RPMI7951 (cell line): ENCODE measurements at places on chromosomes 7 and 10.

DNA sequence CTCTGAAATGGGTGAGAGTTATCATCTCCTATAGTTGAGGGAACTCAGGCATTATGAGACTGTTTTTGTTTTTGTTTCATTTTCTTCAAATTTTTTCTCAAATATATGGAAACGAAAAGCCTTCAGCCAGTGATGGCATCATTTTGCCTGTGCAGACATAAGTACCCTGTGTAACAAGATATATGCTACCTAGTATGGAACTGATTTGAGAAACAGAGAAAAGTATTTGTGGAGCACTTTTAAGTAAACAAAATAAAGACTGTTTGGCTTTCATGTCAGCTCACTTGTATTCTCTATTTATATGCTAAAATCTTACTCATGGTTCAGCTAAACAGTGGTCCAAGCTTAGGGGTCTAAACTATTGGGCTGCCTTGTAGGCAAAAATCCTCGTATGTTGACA is 150.6 kb downstream of the WNT2 start:
- no peak for DNase-seq

DNA sequence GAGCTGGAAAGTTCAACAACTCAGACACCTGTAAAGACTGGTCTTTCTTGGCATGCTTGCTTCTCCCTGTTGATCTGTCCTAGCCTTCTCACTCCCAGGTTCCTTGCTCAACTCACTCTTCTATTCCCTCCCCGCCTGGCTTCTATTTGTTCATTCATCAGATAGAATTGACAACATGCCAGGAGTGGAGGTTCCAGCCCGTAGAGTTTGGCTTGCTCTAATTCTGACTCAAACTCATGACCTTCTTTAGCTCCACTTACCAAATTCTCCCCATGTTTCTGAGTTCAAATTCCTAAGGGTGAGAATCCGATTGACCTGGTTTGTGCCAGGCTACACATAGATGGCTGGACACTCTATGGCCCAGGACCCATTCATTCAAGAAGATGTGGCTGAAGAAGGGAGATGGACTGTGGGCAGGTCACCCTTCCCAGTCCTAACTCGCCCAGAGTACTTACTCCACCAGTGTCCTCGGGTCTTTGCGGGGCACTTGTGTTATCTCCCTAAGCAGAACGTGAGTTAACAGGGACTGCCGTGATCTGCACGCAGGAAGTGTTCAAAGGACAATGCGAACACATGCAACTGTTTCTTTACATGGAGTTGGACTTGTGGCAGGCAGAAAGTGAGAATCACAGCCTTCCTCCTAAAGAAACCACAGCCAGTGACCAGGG is 4.0 kb upstream of the TMEM236 start:
- no peak for DNase-seq

GRCh38 chr10:58665361-58665760 is 152.7 kb downstream of the BICC1 start:
- DNase-seq, result no peak

GRCh38 chr10:17129741-17130140 is at the start of gene CUBN:
CUBN (minus strand) TSS chr10:17129811; CDS start chr10:17129765, 46 bp downstream.
- no peak for DNase-seq

DNA sequence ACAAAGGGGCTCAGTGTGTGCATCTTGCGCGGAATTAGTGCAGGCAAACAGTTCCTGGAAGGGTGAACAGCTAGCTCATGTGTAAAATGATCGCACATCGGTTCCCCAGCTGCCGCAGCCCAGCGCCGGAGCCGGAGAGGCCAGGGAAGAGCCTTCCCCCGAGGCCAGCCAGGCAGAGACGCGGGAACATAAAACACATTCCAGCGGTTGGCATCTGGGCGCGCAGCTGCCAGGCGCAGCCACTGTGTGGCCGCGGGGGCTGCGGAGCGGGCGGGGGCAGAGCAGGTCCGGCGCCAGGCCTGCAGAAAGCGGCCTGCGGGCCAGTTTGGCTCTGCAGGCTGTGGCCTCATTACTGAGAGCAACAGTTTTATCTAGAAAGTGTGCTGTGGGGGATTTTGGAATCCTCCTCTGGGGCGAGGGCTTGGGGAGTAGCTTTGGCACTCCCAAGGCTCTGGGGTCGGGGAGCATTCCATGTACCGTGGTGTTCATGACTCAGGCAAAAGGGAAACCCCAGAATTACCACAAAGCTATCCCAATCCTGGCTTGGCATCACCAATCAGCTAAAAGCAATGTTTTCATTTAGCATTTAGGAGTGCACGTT is 74.3 kb downstream of the SAMD9 start:
- DNase-seq, result peak; percentile 94

GRCh38 chr10:68137171-68137570 is 27.9 kb downstream of the MYPN start:
- DNase-seq, result no peak

- DNase-seq, result peak; percentile 73
Measured at GRCh38 chr10:71068861-71069271, 143.5 kb upstream of the UNC5B start.

DNA sequence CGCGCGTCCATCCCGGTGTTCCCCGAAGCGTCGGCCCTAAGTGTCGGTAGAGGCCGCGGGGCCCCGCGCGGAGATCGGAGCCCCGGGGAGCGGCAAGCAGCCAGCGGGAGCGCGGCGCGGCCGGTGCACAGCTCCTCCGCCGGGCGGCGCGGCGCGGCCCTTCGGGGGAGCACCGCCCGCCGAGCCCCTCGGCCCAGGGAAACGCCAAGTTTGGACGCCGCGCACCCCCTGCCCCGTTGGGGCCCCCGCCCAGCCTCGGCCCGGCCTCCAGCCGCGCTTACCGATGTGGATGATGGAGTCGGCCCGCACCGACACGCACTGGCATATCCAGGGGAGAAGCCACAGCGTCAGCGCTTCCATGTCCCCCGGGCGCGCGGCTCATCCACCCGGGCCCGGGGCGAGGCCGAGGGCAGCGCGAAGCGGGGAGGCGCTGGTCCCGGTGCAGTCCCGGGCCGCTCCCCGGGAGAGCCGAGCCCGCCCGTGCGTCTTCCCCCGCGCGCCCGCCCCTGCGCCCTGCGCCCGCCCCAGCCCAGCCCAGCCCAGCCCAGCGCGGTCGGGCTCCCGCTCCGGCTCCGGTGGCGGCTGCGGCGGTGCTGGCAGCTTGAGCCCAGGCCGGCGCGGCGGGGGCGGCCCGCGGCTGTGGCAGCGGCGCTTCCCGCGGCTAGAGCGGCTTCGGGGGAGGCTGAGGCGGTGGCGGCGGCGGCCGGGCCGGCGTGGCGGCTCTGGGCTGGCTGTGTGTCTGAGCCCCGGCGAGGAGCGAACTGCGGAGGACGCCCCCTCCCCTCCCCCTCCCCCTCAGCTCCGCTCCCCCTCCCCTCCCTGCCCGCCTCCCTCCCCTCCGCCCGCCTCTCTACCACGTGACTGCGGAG is at the start of gene GRID1:
Gene GRID1 (minus strand): TSS at position 763 of the 869 bp plus-strand sequence.
- no peak for DNase-seq

- DNase-seq, result peak; percentile 95
Measured at GRCh38 chr7:29988424-29989256, 961 bp downstream of the SCRN1 start.

DNA sequence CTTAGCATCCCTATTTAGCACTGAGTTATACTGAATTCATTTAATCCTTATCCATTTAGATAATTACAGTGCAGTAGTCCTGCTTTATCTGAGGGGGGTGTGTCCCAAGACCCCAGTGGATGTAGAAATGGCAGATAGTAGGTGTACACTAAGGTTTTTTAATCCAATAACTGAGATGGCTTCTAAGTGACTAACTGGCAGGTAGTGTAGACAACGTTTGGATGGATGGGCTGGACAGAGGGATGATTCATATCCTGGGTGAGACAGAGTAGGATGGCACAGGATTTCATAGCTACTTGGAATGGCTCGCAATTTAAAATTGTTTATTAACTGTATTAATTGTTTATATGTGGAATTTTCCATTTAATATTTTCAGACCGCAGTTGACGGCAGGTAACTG is 295.6 kb downstream of the CCDC3 start:
- DNase-seq, result no peak

DNA sequence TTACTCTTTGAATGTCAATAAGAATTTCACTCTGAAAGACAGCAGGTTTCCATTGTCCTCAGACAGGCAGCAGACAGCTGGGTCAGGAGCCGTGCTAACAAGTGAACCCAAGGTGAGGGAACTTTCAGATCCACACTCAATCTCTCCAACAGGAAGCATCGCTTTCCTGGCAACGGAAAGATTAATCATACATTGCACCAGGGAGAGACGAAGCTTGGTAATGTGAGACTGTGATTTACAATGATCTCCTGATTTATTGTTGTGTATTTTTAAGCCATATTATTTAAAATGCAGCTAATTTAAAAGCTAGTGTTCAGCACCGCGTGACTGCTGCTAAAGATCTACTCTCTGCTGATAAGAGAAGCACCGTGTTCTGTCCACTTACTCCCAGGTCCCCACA is 17.5 kb upstream of the NOM1 start:
- peak; percentile 58 for DNase-seq

- peak; percentile 42 for DNase-seq
Measured at GRCh38 chr10:11835704-11836103, 12.5 kb downstream of the PROSER2 start.

DNA sequence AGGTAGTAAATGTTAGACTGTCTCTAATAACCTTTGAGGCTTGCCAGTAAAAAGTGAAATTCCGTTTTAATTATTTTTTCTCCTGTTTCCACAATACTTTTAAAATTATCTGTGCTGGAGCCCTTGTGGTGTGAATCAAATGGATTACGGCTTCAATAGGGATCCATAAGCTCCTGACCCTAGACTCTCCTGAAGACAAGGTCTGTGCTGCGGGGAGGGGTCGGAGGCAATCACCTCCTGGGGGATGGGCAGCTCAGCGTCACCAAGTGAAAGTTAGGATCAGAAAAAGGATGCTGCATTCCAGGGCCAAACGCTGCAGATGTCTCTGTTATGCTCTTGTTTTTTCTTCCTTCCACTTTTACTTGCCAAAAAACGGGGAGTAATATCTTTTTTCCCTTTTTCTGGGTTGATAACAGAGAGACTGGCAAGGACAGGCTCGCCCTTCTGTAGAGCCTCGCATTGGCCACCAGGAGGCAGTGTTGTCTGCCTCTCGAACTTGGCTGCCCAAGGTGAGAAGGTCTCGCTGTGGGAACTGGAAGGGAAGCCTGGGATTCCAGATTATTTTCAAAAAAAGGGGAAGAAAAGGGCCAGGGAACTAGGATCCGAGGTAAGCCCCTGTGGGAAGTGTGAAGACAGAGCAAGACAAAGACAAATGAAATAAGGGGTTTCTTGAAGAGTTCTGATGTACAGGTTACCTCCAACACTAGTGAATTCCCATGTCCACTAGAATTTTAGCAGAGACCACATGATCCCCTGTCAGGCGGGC is 621.9 kb downstream of the ACTR3B start:
- no peak for DNase-seq

DNA sequence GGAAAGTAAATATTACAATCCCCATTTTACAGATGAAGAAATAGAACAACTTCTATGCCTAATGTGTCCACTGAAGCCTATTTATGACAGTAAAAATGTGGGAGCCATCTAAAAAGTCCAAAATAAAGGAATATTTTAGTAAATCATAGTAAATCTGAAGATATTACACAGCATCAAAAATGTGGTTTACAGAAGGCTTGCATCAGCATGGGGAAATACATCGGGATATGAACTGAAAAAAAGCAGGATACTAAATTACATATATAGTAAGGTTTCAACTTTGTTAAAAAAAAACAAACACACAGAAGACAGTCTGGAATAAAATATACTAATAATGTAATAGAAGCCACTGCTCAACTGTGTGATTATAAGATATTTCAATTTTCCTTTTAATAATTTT is 20.8 kb downstream of the CPA1 start:
- no peak for DNase-seq

GRCh38 chr7:155495440-155496248 is 37.7 kb downstream of the EN2 start:
- no peak for DNase-seq

- no peak for DNase-seq
Measured at GRCh38 chr7:117216436-117217069, 106.3 kb downstream of the WNT2 start.

DNA sequence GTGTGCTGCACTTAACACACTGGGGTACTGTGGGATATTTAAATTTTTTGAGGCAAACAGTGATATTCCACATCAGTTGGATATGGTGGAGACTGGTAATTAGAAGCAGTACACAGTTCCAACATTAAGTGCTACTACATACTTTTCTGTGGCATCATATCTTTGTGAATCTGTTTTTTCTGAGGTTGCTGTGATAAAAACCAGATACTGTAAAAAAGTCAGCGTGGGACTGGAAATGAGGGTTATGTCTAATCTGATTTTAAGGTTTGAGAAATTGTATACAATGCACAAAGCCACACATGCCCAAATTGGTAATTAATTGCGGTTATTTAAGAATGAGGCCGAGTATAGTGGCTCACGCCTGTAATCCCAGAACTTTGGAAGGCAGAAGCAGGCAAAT is 41.2 kb downstream of the TBC1D12 start:
- no peak for DNase-seq

GRCh38 chr10:58017719-58018367 is 249.9 kb downstream of the IPMK start:
- peak; percentile 84 for DNase-seq

GRCh38 chr10:11824825-11825224 is 1.7 kb downstream of the PROSER2 start:
- no peak for DNase-seq

GRCh38 chr10:10797513-10797912 is 220.2 kb upstream of the CELF2 start:
- DNase-seq, result no peak

DNA sequence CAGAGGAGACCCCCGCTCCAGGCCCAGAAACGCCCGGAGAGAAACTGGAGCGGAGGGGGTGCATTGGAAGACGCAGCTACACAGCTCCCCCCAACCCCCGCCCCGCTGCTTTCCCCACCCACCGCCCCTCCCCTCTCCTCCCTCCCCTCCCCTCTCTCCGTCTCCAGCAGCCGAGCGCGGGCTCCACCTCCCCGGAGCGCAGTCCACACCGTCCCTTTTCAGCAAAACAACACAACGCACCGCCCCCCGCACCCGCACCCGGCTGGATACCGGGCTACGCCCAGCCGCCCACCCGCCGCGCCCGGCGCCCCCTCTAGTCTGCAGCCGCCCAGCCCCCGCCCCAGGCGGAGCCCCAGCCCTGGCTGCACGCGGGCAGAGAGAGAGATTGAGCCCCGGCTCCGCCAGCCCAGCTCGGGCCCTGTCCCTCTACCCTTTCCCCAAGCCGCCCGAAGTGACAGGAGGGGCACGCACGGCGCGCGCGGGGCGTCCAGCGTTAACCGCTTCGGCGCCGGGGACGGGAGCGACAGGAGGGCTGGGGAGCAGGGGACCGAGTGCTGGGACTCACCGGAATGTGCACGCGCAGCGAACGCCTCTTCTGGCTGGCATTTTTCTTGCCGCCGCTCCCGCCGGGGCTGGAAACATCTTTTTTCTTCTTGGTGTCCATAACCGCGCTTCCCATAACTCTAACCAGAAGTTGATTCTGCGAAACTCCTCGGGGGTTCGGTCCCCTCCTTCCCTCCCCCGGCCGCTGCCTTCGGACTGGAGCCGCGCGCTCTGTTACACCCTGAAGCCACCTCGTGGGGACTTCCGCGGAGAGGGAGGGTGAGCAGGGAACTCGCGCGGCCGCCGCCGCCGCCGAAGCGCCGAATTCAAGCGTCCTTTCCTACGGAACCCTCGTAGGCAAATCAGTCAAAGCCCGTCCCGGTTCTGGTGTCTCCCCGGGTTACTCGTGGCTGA is 695 bp downstream of the PRKAG2 start:
- no peak for DNase-seq
